ENCODE measurements at places on chromosomes 11 and 22.
A peak's percentile ranks its signal among the peaks of the same experiment; 100 is the strongest.

- DNase-seq: no peak
Measured at GRCh38 chr11:96139691-96140090, 203.3 kb downstream of the MAML2 start.

- DNase-seq: no peak
Measured at GRCh38 chr11:2484576-2485125, 39.8 kb downstream of the KCNQ1 start.

GRCh38 chr22:48900327-48900597 lies 927.4 kb downstream of the BRD1 start:
- DNase-seq: no peak

DNA sequence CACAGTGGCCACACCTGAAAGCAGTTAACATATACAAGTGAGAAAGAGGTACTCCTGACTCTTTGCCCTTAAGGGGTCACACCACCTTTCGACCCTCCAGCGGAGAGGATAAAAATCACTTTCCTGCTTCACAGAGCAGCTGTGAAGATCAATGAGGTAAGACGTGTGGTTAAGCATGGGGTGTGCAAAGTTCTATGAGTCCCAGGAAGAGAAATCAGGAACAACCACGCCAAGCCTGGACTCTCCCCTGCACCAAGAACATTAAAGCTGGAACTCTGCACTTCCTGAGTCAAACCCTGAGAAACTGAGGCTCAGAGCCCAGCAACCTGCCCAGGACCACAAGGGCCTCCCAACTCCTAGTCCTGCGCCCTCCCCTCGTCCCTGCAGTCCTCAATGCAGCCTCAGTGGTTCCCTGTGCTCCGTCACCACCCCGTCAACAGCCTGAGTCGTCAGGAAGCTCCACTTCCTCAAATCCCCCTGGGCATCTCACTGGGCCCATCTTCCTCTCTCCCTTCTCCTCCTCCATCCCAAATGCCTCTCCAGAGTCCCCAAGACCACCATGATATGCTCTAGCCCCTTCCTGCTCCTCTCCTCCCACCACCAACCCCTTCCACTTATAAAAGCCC lies 17.7 kb downstream of the TNKS1BP1 start:
- no peak for DNase-seq

DNA sequence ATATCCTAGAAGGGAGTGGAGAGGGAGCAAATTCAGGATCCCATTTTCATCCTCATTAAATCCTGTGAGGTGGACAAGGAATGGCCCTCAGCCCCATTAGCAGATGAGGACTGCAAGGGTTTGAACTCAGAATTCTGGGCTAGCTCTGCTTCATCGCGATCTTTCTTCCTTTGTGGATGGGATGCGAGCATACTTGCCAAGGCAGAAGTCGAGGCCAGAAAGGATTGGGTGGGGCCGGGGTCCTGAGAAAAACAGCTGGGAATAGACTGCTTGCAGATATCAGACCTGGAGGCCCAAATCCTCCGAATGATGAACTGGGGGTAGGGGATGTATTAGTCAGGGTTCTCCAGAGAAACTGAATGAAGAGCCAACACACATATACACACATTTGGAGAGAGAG lies 179.0 kb downstream of the CHST1 start:
- DNase-seq: no peak

DNA sequence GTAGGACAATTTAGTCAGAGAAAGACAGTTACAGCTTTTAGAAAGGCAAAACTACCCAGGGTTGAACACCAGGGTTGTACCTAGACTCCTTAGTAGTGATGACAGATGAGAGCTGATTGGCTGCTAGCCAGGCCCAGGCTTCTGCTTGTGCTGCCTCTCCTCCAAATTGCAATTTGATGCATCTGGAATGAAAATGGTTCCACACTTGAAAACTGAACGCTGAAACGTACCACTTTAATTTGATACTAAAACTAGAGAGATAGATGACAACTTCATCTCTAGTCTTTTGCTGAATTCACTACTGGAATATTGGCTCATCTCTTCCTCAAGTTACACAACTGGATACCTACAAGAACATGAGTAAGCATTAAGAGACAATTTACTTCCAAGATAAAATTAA lies 19.2 kb upstream of the FNBP4 start:
- DNase-seq: peak; percentile 48
